ENCODE measurements at places on chromosomes 16 and 17.

GRCh38 chr17:47696717-47697642, 3.0 kb downstream of the TBKBP1 start:
- no peak for DNase-seq

- DNase-seq, result peak; percentile 47
Observed at GRCh38 chr17:1122533-1123392, 57.0 kb downstream of the ABR start.

DNA sequence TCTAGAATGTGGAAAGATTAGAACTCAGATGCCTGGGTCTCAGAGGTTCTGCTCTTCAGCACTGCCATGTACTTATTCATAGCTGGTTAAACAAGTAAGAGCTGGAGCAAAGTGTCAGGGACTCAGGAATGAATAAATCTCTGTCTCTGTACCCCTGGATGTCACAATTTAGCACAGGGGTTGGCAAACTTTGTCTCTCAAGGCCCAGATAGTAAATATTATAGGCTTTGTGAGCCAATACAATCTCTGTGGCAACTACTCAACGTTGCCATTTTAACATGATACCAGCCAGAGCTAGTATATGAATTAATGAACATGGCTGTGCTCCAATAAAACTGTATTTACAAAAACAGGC, 220.3 kb upstream of the MON1B start:
- DNase-seq, result no peak

- DNase-seq, result no peak
Observed at GRCh38 chr16:65988024-65988595, 378.4 kb upstream of the CDH5 start.

DNA sequence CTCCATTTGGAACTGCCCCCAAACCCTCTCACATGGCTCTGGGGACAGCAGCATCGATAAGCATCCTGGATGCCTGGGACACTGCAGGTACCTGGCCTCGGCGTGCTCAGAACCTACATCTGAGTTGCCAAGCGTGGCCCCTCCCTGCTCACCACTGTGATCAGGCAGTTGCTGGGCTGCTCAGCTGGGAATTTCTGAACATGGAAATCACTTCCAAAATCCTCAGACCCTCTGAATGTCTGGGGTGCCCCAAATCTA, 6.3 kb downstream of the CDH5 start:
- DNase-seq, result no peak

DNA sequence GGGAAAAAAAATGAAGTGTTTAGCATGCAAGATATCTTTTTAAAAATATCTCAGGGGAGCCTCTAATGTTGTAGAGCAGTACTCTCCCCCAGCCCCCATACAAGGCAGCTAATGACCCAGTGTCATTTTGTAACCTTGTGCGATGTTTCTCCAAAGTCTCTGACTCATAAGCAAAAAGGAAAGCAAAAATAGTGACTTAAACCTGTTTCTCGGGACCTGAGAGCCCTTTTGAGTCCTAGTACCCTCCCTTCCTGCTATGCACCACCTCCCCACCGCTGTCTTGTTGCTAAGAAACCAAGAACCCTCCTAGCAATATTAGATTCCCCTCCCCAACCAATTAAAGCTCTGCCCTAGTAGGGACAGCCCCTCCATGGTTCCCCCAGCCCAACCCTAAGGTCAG, 2.8 kb downstream of the MYCBPAP start:
- no peak for DNase-seq

DNA sequence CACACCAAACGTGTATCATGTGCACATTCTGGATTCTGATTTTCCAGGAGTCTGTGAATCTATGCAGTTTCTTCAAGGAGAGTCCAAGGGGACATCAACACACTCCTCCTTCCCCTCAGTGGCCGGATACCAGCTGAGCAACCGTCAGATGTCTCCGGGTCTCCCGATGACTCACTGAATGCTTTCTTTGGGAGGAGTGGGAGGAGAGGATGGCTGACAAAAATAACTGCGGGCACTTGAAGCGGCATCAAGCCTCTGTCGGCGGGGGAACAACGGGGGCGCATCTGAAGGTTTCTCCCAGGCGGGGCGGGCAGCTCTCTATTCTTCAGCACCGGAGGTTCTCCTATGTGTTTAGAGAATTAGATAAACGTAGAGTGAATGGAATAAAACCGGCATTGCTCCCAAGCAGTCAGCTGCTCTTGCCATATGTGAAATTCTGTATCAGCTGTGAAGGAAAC, 24.6 kb upstream of the LRRC75A start:
- no peak for DNase-seq

GRCh38 chr16:66735891-66736290, 15.5 kb downstream of the DYNC1LI2 start:
- no peak for DNase-seq

GRCh38 chr17:63937319-63937718, 5.2 kb upstream of the CD79B start:
- no peak for DNase-seq

- DNase-seq, result no peak
Observed at GRCh38 chr17:67509390-67510287, 132.6 kb downstream of the PITPNC1 start.

GRCh38 chr17:38967290-38967738, at the start of gene FBXO47:
Gene FBXO47, minus strand, starts transcription at chr17:38967403. Its CDS starts 4,378 bp downstream, at chr17:38963025.
- DNase-seq, result peak; percentile 87

DNA sequence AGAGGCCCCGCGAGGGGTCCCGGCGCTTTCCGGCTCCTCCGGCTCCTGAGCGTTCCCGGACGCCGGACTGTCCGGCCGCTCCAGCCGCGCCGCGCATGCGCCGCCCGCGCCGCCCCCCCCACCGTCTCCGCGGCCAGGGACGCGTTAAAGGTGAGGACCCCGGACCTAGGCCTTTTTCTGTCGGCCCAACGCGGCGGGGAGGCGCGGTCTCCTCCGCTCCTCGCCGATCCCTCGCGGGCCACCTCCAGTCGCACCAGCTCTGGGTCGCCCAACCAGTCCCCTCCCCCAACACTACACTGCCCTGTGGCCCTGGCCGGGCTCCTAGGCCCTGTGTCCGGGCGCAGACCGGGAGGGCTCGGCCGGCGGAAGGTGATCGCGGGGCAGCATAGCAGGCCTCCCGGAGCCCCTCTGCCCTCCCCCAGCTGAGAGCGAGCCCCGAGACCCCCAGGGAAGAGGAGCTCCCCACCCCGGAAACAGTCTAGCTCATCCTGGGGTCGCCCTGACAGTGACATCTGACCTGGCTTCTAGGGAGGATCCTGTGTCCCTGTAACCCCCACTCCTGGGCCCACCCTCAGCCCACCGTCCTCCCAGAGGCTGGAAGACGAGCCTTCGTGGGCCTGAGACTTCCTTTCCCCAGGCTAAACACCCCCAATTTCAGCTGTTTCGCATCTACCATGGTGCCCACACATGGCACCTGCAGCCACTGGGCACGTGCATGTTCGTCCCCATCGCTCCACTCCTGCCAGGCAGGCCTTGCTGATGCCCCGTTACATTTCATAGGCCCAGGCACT, 14.7 kb upstream of the BCAR1 start:
- no peak for DNase-seq

- no peak for DNase-seq
Observed at GRCh38 chr17:5840811-5841446, 229.2 kb upstream of the WSCD1 start.

- no peak for DNase-seq
Observed at GRCh38 chr17:80486692-80487091, 10.3 kb upstream of the NPTX1 start.

GRCh38 chr16:85527767-85528297, 85.3 kb upstream of the GSE1 start:
- no peak for DNase-seq

- no peak for DNase-seq
Observed at GRCh38 chr17:7479213-7480088, at the start of gene ZBTB4. Gene ZBTB4, minus strand, starts transcription at chr17:7479631. Its CDS starts 12,830 bp downstream, at chr17:7466801.

GRCh38 chr16:30119428-30119827, 3.6 kb downstream of the MAPK3 start:
- no peak for DNase-seq

DNA sequence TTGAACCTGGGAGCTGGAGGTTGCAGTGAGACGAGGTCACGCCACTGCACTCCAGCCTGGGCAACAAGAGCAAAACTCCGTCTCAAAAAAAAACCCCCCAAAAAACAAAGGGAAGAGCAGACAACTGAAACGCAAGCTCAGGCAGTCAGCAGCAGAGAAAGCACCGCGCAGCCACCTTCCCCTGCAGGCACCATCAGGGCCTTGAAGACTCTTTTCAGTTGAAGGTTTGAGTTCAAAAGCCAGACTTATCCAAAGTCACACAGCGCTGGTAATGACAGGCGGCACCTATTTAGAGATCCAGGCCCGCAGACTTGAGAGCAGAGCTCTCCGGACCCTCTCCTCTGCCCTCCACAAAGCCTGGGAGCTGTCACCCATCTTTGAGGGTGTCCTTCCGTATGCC, 11.1 kb downstream of the ZBTB4 start:
- DNase-seq, result no peak

GRCh38 chr17:32189343-32189742, 47.0 kb downstream of the RHOT1 start:
- DNase-seq, result no peak

GRCh38 chr17:47953909-47954308, 3.8 kb downstream of the PRR15L start:
- no peak for DNase-seq

GRCh38 chr17:13885953-13886889, 183.1 kb upstream of the COX10 start:
- no peak for DNase-seq

- DNase-seq, result no peak
Observed at GRCh38 chr17:56478836-56479447, 114.6 kb upstream of the NOG start.

GRCh38 chr17:39073353-39073752, 78.1 kb downstream of the PLXDC1 start:
- no peak for DNase-seq

DNA sequence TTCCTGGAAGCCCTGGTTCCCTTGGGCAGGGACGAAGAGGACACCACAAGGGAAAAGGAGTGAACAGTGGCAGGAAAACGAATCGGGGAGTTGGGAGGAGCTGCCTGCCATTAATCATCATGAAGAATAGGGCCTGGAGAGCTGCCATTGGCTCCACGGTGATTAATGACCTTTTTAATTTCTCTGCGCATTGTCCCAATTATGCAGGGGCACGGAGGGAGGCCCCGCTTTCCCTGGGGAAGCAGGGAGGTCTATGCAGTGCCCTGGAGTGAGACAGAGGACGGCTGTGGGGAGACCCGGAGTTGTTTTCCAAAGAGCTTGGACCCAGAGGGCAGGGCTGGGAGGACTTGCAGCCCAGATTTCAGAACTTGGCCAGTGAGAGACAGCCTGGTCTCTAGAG, 338.9 kb upstream of the C16orf82 start:
- no peak for DNase-seq

GRCh38 chr17:62093188-62094155, 28.4 kb upstream of the MED13 start:
- no peak for DNase-seq

DNA sequence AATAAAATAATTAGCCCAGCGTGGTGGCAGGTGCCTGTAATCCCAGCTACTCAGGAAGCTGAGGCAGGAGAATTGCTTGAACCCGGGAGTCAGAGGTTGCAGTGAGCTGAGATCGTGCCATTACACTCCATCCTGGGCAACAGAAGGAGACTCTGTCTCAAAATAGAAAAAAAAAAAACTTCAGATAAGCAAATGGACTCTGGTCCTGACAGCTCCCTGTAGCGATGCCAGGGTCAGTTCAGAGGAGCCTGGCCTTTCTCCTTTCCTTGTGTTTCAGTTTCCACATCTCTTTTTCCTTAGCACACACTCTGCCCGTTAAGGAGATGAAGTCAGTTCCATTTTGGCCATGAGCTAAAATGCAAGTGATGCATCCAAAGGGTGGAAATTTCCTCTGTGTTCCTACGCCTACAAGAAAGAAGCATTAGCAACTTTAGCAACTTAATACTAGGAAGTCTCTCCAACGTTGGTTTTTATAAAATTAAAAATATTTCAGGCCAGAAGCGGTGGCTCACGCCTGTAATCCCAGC, 11.6 kb upstream of the GRB2 start:
- DNase-seq, result no peak

GRCh38 chr17:8628172-8628571, 2.4 kb downstream of the MYH10 start:
- DNase-seq, result no peak

DNA sequence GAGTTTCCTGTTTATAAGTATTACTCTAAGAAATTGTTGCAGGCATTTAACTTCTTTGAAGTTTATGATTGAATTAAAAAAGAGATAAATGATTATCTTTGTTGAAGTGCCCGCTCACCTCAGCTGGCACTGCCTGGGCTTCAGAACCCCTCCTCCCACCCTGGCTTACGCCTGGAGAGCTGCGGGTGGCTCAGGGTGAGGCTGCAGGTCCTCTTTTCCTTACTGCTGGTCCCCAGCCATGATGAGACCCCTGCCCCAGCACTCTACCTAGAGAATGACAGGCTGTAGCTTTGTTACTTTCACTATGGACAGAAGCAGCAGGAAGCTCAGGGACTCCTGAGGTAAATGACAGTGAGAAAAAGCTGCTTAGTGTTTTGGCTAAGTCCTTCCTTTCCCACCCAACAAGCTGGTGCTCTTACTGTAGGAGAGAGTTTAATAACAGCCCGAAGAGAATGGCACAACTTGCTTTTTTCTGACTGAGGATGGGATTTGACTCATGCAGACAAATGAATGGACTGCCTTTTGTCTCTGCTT, 62.1 kb downstream of the EPN2 start:
- no peak for DNase-seq

- DNase-seq, result no peak
Observed at GRCh38 chr17:4358154-4358553, 8.3 kb downstream of the UBE2G1 start.

DNA sequence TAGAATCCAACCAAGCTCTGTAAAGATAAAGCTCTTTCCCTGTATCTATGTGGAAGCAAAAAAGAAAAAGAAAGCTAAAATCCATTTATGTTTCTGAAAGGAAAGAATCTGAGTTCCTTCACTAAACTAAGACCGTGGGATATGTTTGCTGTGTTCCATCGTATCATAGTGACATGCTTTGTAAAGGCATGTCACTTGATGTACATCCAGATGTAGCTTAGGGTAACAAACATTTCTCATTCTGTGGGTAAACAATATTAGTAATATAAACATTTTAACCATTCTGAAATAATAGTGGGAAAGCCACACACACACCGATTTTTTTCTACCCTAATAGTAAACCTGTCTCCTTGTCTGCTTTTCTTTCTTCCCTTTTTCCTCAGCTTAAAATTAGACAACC, 78.1 kb downstream of the TUBD1 start:
- no peak for DNase-seq

DNA sequence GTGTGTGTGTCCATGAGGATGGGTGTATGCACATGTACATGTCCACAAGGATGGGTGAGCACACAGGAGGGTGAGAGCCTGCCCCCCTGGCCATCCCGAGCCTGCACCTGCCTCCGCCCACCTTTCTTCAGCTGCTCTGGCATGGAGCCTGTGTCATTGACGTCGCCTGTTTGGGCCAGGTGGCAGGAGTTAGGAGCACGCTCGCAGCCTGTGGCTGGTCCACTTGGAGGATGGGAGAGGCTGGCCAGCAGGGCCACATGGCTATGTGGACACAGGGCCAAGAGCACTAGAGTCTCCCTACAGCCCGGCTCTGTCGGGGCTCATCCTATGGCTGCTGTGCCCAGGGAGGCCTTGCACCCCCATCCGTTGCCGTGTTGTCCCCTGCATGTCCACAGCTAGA, 21.4 kb downstream of the BAHCC1 start:
- no peak for DNase-seq
